Panc1 (cell line): ENCODE measurements at places on chromosomes 1 and 21.

GRCh38 chr1:180849031-180849775, 63.5 kb upstream of the KIAA1614 start:
- DNase-seq = no peak
- no peak overlapping the region for H3K27ac ChIP-seq

DNA sequence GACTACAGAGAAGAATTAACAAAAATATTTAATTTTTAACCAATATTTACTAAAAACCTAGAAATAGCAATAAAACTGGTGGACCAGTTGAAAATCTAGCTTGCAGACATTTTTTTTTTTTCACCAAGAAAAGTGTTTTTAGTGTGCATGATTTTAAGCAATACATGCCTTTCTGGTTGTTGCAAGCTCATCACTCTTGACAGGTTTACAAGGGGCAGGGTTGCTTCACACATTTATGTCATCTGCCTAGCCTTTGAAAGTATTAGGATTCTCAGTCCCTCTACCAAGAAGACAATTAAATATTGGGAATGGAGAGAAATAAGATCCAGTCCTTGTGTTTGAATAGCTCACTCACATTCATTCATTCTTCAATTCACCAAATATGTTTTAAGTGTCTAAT, 53.8 kb upstream of the LYPLAL1 start:
- no peak overlapping the region for H3K27ac ChIP-seq
- no peaks in the 10 kb centered on the region for H3K36me3 ChIP-seq
- H3K4me3 ChIP-seq = no peak overlapping the region
- no peak for DNase-seq
- no peaks in the 10 kb centered on the region for H3K4me1 ChIP-seq

- no peak overlapping the region for H3K27ac ChIP-seq
- no peak overlapping the region for H3K4me3 ChIP-seq
Measured at GRCh38 chr1:199102239-199102638, 463.4 kb downstream of the PTPRC start.

GRCh38 chr21:37224861-37225839, 42.0 kb downstream of the VPS26C start:
- peaks cover under 1% of the 10 kb centered on the region; the same call in 1 of the 2 replicates for H3K4me1 ChIP-seq
- no peak overlapping the region for H3K27ac ChIP-seq
- H3K4me3 ChIP-seq = no peak overlapping the region
- peaks cover 3% of the 10 kb centered on the region; the same call in 1 of the 2 replicates for H3K36me3 ChIP-seq
- no peak for DNase-seq
- H3K27me3 ChIP-seq = no peaks in the 10 kb centered on the region

- H3K4me3 ChIP-seq = no peak overlapping the region
- H3K27ac ChIP-seq = no peak overlapping the region
- no peaks in the 10 kb centered on the region for H3K36me3 ChIP-seq
- H3K4me1 ChIP-seq = no peaks in the 10 kb centered on the region
Measured at GRCh38 chr1:152795686-152796085, 835 bp upstream of the LCE1D start.

- no peaks in the 10 kb centered on the region for H3K4me1 ChIP-seq
- DNase-seq = no peak
- H3K27me3 ChIP-seq = peaks cover 13% of the 10 kb centered on the region; the same call in 1 of the 2 replicates
- H3K27ac ChIP-seq = no peak overlapping the region
- no peaks in the 10 kb centered on the region for H3K36me3 ChIP-seq
- peak overlapping the region; percentile 45 for H3K4me3 ChIP-seq
Measured at GRCh38 chr1:241424480-241424971, 67.5 kb upstream of the RGS7 start.

DNA sequence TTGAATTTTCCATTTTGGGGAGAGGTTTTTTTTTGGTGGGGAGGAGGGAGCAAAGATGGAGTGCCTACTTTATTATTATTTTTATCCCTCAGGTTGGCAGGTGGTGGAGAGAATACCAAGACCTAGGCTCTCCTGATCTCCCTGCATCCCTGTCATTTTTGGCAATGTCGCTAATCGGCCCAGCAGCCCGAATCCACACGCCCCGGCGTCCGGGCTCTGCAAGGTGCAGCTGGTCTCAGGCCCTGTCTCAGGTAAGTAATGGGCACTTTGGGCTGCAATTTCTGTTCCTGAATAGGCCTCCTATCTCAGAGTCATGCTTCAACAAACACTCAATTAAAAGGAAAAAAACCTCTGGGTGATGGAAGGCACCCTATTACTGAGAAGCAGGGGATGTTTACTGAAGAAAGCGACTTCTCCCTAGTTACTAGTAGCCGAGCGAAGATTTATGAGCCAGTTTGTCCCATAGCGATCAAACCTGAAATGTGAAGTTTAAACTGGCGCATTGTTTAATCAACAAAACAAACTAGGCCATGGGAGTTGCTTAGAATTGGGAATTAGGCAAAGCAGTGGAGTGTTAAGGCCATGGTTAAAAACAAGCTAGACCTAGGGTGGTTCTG, 137.8 kb downstream of the RWDD3 start:
- no peak overlapping the region for H3K4me3 ChIP-seq
- no peaks in the 10 kb centered on the region for H3K36me3 ChIP-seq
- H3K27me3 ChIP-seq = no peaks in the 10 kb centered on the region

DNA sequence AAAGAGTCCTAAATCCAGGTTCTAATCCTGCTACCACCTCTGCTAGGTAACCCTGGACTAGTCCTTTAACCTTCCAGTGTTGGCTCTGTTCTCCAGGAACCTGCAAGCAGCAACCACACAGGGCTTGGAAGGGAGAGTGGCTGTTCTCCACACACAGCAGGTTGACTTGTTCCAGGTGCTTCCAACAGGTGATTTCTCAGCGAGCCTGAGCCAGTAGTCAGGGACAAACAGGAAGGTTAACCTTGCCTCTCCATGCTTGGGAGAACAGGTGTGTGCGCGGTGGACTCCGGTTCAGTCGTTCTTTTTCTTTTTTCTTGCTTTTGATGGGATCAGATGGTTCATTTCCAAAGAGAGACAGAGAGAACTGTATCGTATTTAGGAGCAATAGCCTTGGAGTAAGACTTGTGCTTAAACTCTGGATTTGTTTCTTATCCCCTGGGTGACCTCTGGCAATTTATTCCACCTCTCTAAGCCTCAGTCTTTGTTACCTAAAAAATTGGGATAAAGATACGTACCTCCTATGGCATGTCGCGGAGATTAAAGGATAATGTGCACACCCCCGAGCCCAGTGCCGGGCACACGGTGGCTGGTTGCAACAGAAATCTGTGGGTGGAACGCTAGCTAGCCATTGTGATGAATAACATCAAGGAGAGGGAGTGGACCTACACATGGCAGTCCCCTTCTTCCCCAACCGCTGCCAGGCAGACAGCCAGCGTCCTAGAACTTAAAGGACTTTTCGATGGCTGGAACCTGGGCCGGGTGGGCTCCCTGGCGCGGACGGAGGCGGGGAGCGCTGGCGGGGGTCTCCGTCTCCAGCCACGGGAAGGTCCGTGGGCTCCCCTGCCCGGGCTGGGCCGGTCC, 583 bp upstream of the CACHD1 start:
- H3K4me3 ChIP-seq = peak overlapping the region; percentile 95
- H3K27me3 ChIP-seq = no peaks in the 10 kb centered on the region
- no peaks in the 10 kb centered on the region; the same call in 1 of the 2 replicates for H3K36me3 ChIP-seq
- H3K4me1 ChIP-seq = peaks cover 30% of the 10 kb centered on the region
- DNase-seq = no peak
- H3K27ac ChIP-seq = peak overlapping the region; percentile 79

- H3K27ac ChIP-seq = peak overlapping the region; percentile 98
- peaks cover 4% of the 10 kb centered on the region; the same call in 1 of the 2 replicates for H3K36me3 ChIP-seq
- DNase-seq = no peak
- H3K4me1 ChIP-seq = peaks cover 19% of the 10 kb centered on the region
- H3K27me3 ChIP-seq = no peaks in the 10 kb centered on the region
- H3K4me3 ChIP-seq = peak overlapping the region; percentile 88
Measured at GRCh38 chr1:32816676-32817158, 441 bp downstream of the YARS1 start.

- DNase-seq = no peak
- H3K27me3 ChIP-seq = no peaks in the 10 kb centered on the region
- H3K27ac ChIP-seq = no peak overlapping the region
- H3K4me1 ChIP-seq = peaks cover 37% of the 10 kb centered on the region
- H3K36me3 ChIP-seq = peaks cover 11% of the 10 kb centered on the region
Measured at GRCh38 chr1:202004711-202005110, 5.7 kb upstream of the ELF3 start.

DNA sequence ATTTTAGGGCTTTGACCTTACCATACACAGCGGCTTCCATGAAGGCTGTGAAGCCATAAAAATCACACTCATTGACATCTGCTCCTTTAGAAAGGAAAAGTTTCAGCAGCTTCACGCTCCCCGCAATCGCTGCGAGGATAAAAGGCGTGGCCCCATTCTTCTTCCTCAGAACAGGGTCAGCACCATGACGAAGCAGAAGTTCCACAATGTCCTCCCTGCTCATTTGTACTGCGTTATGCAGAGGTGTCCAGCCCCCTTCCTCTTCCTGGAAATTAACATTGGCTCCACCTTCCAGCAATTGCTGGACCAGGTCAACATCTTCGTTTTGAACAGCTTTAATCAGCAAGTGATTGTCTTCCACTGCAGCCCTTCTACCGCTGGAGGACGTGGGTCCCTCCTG, 2.7 kb downstream of the RNASEL start:
- H3K36me3 ChIP-seq = no peaks in the 10 kb centered on the region
- no peak overlapping the region for H3K27ac ChIP-seq
- H3K27me3 ChIP-seq = no peaks in the 10 kb centered on the region
- no peak overlapping the region for H3K4me3 ChIP-seq
- peaks cover 2% of the 10 kb centered on the region; the same call in 1 of the 2 replicates for H3K4me1 ChIP-seq
- no peak for DNase-seq

GRCh38 chr1:94953746-94954145, 26.8 kb upstream of the CNN3 start:
- no peaks in the 10 kb centered on the region for H3K36me3 ChIP-seq
- H3K4me1 ChIP-seq = no peaks in the 10 kb centered on the region
- H3K27me3 ChIP-seq = no peaks in the 10 kb centered on the region
- H3K27ac ChIP-seq = no peak overlapping the region

DNA sequence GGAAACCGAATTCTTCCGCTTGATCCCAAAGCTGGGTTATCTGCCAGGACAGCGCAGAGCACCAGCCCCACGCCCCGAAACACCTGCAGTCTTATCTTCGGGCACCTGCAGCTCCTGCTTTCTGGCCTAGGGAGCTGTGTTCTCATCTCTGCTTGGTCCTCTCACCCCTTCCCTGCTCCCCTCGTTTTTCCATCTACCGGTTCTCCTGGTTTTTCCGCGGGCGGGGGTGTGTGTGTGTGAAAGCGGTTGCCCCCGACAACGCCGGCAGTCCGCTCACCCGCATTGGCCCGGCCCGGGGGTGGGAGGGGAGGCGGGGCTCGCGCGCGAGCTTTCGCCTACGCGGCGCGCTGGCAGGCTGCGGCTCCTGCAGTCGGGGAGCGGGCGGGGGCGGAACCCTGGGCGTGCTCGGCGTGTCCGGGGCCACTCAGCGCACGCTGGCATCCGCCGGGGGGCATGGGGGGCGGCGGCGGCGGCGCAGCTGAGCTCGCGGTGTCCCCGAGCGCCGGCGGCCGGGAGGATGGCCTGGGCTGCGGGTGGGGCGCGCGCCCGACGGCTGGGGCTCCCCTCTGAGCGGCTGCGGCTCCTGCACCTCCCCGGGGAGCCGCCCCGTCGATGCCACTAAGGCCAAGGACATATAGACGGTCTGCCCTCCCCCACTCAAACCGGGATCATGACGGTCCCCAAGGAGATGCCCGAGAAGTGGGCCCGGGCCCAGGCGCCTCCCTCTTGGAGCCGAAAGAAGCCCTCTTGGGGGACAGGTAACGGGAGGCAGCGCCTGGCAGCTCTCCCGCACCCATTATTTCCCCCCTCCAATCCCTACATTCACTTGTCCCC, 3.2 kb downstream of the ATP8B2 start:
- DNase-seq = no peak
- H3K27me3 ChIP-seq = no peaks in the 10 kb centered on the region

DNA sequence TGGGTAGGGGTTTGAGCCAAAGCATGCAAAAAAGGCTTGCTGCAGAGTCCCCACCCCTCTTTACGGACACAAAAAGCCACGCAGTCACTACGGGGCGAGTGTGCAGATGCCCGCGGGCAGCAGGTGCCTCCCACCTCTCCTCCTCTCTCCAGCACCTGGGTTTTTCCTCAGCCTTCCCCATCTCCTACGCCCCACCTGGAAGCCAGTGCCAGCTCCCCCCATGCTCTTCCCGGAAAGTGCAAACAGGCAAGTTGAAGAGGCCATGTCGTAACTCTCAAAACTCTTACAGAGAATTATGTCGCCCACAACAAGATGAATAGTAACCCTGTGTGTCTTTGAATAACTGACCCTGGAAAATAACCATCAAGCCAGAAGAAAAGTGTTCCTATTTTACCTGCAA, 82.5 kb downstream of the PDE9A start:
- no peak overlapping the region for H3K4me3 ChIP-seq
- H3K36me3 ChIP-seq = no peaks in the 10 kb centered on the region
- H3K27ac ChIP-seq = no peak overlapping the region
- H3K27me3 ChIP-seq = no peaks in the 10 kb centered on the region

GRCh38 chr1:182087719-182088350, 26.3 kb upstream of the ZNF648 start:
- H3K4me1 ChIP-seq = no peaks in the 10 kb centered on the region
- H3K27ac ChIP-seq = no peak overlapping the region
- DNase-seq = no peak

- H3K27ac ChIP-seq = no peak overlapping the region
- H3K27me3 ChIP-seq = no peaks in the 10 kb centered on the region
- H3K36me3 ChIP-seq = no peaks in the 10 kb centered on the region
- peaks cover 38% of the 10 kb centered on the region for H3K4me1 ChIP-seq
- no peak for DNase-seq
- no peak overlapping the region for H3K4me3 ChIP-seq
Measured at GRCh38 chr1:22133247-22133930, 9.5 kb downstream of the WNT4 start.
